ENCODE measurements at places on chromosomes 6 and 20. TPM values are rescaled to one million over a fixed set of nuclear protein-coding genes. Genes with fewer than 3 reads are reported as not detected.

DNA sequence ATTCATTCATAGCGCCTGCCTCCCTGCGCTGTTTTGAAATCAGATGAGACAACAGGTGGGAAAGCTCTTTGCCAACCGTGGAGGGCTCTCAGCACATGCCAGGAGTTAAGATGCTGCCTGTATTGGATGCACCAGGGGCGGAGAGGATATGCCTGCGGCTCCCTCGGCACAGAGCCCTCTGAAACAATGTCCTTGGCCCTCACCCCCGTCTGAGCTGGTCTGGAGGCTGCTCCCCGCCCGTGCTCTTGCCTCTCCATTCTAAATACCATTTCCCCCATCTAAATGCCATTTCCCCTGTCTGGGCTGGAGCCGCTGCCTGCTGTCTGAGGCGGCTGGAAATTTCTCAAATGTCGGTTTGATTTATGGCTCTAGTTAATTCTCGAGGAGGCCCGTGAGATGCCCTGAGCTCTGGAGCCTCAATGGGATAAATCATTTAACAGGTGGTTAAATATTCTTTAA is 50.8 kb upstream of the MLN start:
- no peak for DNase-seq

- DNase-seq: no peak
These were observed 585.2 kb downstream of the PHF3 start for GRCh38 chr6:64220801-64221200.

DNA sequence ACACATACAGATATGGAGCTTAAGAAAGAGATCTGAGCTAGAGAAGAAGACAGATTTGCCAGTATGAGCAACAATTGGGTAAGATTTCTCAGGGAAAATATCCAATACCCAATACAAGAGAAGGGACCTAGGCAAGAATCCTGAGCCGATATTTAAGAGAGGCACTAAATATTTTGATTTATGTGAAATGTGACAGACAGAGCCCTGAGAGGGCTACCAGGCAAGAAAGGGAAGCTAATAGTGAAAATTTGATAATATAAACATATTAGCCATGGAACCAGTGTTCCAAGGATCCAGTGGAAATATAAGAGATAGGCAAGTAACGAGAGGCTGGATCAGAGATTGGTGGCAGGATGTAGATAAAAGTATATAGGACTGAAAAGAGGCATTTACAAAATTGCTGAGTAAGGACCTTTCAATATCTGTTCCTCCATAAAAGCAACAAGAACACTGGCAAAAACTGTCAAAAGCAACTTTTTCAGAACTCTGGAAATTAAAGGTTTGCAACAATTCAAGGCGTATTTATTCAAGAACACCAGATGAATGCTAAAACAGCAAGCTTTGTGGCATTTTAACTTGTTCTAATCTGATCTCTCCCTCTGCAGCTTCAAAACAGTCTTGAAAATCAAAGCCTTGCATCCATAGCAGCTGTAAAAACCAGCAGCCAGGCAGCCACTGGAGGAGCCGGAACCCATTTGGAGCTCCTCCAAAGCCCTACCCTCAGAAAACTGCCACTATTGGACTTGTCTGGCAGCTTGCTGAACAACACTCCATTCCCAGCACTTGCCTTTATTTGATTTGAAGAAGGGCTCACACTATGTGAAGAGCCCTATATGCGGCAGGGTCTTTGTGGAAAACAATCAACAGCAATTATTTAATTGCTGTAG is 58.8 kb downstream of the REV3L start:
- peak; percentile 18 for DNase-seq

GRCh38 chr6:16436550-16436949 is 198.2 kb downstream of the GMPR start:
- DNase-seq: no peak

DNA sequence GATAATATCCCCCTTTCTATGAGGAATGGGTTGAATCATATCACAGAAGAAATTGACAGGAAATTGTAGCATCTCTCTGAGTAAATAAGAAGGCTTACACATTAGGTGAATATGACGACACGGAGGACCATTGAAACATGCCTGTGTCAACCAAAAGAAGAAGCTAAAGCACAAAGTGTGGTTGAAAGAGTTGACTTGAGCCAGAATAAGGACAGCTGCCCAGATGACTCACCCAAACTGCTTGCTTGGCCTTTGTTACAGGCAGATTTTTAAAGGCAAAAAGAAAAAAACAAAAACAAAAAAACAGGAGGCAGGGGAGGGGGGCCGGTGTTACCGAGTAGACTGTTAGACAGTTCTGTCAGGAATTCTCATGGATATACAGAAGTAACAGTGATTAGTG is 129.8 kb upstream of the EDN1 start:
- DNase-seq: no peak

GRCh38 chr6:57303931-57304681 is 13.3 kb upstream of the PRIM2 start:
- no peak for DNase-seq

- DNase-seq: peak; percentile 96
These were observed 705.2 kb upstream of the NRSN1 start for GRCh38 chr6:23420659-23421350.

GRCh38 chr6:163414946-163415619 is 565 bp downstream of the QKI start:
- no peak for DNase-seq

DNA sequence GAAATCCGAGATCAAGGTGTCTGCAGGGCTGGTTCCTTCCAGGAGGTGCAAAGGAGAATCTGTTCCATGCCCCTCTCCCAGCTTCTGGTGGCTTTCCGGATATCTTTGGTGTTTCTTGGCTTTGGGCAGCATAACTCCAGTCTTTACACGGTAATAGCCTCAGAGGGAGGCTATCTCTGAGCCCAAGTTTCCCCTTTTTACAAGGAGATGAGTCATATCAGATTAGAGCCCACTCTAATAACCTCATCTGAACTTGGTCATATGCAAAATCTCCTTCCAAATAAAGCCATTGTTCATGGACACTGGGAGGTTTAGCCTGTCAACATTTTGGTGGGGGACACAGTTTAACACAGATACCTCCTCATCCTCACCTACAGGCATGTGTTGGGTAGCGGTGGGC is 213.7 kb downstream of the ATXN1 start:
- DNase-seq: no peak

GRCh38 chr6:82988930-82989351 is 76.7 kb downstream of the UBE3D start:
- DNase-seq: peak; percentile 32

GRCh38 chr6:162100096-162100495 is 627.5 kb downstream of the PRKN start:
- no peak for DNase-seq

GRCh38 chr6:36135053-36135731 is 4.9 kb downstream of the MAPK13 start:
- no peak for DNase-seq

- DNase-seq: no peak
These were observed 381.3 kb upstream of the SPTLC3 start for GRCh38 chr20:12627485-12627884.

GRCh38 chr20:53980031-53980465 is 90.3 kb downstream of the BCAS1 start:
- DNase-seq: no peak

- no peak for DNase-seq
These were observed 8.2 kb downstream of the ASXL1 start for GRCh38 chr20:32366380-32366779.

DNA sequence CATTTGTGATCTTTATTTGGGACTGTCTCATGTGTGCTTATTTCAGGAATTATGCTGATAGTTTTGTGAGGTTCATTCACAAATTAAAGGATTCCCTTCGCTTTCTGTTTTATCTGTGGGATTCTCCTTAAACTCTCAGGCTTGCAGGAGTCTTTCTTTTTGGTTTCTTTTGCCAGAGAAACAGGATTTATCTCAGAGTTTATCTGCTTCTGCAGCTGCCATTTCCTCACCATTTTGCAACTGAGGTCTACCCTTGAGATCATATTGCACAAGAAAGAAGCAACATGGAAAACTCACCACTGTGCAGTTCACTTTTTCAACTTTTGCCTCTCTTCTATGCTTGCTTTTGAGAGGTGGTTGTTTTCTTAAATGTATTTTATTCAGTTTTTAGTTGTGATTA is 201.0 kb downstream of the PRL start:
- no peak for DNase-seq

DNA sequence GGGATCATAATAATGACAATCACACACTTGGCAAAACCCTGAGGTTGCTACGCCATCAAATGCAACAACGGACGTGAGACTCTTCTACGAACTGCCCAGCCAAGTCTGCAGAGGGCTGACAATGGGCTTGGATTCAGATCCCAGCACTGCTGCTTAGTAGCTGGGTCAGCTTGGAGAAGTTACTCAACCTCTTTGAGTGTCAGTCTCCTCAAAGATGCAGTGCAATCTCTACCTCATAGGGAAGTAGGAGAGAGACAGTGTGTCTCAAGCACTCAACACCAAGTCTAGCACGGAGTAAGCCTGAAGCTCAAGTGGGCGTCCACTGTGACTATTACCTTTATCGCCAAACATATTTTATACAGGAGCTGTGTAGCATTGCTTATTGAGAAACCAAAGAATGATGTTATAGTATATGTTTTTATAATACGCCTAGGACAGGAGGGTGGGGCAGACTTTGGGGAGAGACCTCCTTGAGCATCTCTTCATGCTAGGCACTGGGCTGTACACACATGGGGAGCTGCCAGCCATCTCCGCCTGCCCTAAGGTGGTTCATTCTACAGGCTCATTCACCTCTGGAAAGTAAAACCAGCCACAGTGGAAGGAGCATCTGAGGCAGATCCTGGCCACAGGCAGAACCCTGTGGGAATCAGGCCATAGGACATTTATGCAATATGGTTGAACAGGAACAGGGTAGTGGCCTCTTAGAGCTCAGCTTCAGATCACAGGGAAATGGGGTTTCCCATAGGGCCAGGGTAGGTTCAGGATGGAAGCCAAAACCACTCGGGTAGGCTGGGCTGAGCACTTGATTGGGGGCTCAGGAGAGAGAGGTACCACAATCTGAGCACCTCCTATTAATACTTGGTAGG is 160.2 kb downstream of the MRPL14 start:
- DNase-seq: no peak

GRCh38 chr20:38748861-38749149 is 545 bp downstream of the ACTR5 start:
- peak; percentile 57 for DNase-seq

GRCh38 chr6:163459536-163459935 is 45.0 kb downstream of the QKI start:
- no peak for DNase-seq

The TSBP1 gene
- not detected for total RNA-seq

The SYNDIG1 gene
- not detected for total RNA-seq

The HLA-DOB gene
- total RNA-seq: 0.26 TPM

The LRFN2 gene
- total RNA-seq: not detected

The LY6G5C gene
- not detected for total RNA-seq

The CST4 gene
- not detected for total RNA-seq

The PTGIS gene
- 0.13 TPM for total RNA-seq

The RSPH9 gene
- total RNA-seq: 0.13 TPM

The IBTK gene
- total RNA-seq: 103 TPM

The SCGN gene
- not detected for total RNA-seq
